Brain microvascular endothelial cell (primary cell): ENCODE measurements at places on chromosomes 7 and 10.

- DNase-seq, result peak; percentile 74
Observed at GRCh38 chr10:88525371-88526069, 57.6 kb downstream of the RNLS start.

GRCh38 chr7:42180806-42181205 lies 56.2 kb downstream of the GLI3 start:
- DNase-seq, result no peak

- DNase-seq, result peak; percentile 64
Observed at GRCh38 chr7:43646603-43647338, 63.9 kb downstream of the STK17A start.

DNA sequence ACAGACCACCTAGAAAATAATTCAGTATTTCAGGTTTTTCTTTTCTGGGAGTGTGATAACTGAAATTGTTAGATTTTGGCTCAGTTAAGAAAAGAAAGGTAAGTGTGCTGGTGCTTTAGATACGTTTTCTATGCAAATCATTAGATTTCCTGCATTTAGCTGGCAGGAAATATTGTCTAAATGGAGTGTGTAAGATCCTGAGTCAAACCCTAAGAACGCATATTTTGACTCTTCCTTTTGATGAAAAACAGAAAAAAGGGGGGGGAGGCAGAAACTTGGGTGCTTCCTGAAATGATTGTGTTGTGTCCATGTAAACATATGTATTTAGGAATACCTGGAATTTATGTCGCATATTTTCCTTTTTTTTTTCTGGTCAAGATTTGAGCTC lies 1.2 kb downstream of the GRK5 start:
- no peak for DNase-seq

- DNase-seq, result peak; percentile 63
Observed at GRCh38 chr10:19683960-19684359, 132.3 kb upstream of the PLXDC2 start.

DNA sequence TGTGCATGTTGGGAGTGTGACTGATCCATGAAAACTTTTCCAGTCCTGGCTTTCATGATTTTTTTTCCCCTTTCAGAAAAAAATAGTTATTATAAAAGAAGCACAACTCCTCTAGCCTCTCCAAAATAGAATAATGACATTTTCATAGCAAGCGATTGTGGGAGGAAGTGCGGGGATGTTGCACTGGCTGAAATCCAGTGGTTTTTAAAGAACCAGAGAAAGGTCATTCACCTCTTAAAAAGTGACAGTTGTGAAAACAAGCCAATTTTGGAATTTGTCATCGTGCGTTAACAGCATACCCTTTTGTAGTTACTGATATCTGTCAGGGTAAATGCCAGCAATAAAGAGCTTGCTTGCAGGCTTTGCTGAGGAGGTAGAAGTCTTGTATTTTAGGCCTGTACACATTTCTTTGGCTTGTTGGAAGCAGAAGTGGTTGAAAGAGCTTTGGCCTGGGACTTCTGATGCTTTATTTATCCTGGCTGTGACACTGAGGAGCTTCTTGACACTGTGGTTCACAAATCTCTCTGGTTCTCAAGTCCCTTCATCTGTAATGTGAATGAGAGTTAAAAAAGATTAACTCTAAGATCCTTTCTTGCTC lies 545.9 kb downstream of the REEP3 start:
- no peak for DNase-seq

- DNase-seq, result peak; percentile 60
Observed at GRCh38 chr7:154928136-154929005, 74.6 kb downstream of the PAXIP1 start.
